ENCODE measurements at places on chromosomes 5 and 9. TPM values are rescaled to one million over a fixed set of nuclear protein-coding genes. Genes with fewer than 3 reads are reported as not detected.

DNA sequence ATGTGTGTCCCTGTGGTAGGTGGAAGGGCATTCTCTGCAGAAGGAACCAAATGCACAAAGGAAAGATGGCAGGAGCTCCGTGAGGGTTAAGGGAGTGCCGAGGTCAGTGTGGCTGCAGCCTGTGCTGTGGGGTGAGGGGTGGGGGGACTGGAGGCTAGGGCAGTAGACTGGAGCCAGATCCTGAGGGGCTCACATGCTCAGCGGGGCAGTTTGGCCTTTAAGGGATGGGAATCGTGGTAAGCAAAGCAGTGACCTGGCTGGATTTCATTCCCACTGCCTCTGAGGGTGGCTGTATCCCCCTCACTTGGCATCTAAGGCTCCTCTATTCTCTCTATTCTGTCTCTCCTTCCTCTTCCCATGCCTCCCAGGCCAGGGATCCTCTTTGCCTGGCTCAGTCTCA is 15.6 kb downstream of the PITX1 start:
- DNase-seq = no peak

LCN1 gene
- not detected for total RNA-seq

CDC25C gene
- total RNA-seq = 7.5 TPM

DNA sequence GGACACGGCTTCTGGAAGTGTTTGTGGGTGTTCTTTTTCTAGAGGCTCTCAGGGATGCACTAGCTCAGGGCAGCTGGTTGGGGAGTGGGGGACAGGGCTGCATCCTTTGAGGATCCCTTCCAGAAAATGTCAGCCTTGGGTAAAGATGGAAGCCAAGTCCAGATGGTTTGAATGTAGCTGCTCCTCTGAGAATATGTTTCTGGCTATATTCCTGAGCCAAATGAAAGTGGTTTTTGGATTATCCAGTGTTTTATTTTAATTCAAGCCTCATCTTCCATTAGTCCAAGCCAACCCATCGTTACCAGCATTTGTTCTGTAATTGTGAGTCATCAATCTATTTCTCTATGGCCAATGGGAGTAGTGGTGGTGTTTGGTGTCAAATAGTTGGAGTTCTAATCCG is 70.4 kb downstream of the SPRY4 start:
- DNase-seq = no peak

DIPK1B gene
- total RNA-seq = 3.4 TPM

- no peak for DNase-seq
Observed at GRCh38 chr9:109198736-109199382, 31.8 kb upstream of the FRRS1L start.

HSD17B3 gene
- not detected for total RNA-seq

HINT2 gene
- total RNA-seq = 6.7 TPM

KIF3A gene
- 9.4 TPM for total RNA-seq

SPATA31E1 gene
- not detected for total RNA-seq

DNA sequence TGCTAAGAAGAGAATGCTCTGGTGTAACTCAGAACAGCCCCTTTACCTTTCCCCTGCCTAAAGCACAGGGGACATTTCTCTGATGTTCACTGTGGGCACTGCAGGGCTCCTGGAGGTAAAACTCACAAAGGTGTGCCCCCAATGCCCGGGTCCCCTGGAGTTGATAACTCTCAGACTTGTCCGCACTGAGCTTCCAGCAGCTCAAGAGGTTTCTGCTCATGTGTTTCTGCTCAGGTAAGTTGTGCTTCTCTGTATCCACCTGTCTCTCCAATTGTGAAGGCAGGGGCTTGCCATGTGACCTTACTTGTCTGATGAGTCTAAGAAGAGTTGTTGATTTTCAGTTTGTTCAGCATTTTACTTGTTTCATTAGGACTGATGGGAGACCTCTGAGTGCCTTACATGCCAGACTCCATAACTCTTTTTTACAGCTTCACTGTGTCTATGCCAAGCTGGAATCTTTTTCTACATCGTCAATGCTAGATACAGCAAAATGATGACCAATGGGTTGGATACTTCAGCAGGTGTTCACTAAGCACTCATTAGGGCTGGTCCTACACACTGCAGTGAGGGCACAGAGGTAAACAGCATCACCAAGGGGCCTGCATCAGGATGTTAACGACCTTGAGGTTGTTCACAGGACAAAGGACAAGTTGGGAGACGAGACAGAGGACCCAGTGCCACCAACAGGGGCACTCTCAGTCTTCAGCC is 56.4 kb downstream of the MRPL36 start:
- no peak for DNase-seq

DNA sequence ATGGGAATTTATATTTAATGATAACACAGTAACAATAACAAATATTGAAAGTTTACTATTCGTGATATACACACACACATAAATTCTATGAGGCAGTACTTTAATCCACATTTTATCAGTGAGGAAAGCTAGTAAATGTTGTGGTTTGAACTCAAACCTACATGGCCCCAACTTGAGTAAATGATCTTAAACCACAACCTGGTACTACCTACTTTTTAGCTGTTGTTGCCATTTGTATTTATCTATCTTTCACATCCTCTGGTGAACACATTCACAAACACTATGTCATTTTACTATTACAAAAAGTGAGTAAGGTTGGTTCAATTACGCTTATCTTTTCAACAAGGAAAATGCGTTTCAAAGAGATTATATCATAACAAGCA is 186.1 kb downstream of the SMC2 start:
- DNase-seq = no peak

- no peak for DNase-seq
Observed at GRCh38 chr5:123855609-123856008, 343.6 kb downstream of the CSNK1G3 start.

DNA sequence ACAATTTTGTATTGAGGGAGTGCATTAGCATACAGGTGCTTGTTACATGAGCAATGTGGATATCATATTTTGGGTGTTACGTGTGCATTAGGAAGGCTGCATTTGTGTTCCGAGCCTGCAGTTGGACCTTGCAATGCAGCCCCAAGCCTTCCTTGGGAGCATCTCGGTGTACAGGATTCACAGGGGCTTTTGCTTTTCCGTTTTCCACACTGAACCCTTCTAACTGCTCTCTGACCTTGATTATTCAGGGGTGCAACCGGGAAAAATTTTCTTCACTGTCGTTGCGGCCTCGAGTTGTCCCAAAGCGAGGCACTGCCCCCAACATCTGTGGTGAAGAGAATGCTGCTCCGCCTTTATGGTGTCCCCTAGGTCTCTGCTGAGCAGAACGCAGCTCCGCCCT is 80.1 kb upstream of the PLEKHG4B start:
- DNase-seq = no peak

SPINK7 gene
- total RNA-seq = not detected

NEK6 gene
- 77.8 TPM for total RNA-seq

DNA sequence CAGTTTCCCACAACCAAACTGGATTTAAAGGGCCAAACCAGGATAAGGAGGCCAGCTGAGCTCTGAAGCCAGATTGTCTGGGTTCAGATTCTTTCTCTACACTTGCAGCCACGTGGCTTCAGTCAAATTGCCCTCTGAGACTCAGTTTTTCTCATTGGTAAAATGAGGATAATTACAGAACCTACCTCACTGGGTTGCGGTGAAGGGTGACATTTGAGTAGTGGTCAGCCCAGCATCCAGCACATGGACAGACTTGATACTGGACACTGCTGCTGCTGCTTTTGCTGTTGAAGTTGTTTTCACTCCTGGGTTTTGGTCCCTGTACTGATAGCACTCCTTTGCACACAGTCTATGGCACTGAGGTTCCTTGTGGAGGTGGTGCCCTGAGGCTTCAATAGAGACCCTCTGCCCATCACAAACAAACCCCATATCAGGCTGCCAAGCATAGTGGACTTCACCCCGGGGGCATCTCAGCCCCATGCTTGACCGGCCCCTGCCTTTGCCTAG is 25.7 kb upstream of the CDKN2AIPNL start:
- no peak for DNase-seq

DOK3 gene
- total RNA-seq = 0.56 TPM

- DNase-seq = no peak
Observed at GRCh38 chr5:83323557-83324180, 147.9 kb upstream of the VCAN start.

- DNase-seq = peak; percentile 33
Observed at GRCh38 chr5:135576075-135576599, 2.7 kb downstream of the CXCL14 start.

DNA sequence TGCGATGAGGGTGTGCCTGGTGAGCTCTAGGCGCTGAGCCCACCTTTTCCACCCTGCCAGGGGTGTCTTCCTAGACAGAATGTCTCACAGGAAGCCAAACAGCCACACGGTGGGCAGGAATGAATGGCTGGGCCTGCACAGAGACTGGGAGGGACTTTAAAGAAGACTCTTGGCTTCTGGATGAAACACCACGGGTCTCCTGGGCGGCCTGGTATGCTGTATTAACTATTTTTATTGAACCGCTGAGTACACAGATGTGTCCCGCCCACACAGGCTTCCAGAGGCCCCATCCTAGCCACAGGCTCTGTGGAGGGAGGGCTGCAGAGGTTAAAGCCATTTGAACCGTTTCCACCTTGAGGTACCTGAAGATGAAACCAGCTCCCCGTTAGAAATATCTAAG is 115.2 kb upstream of the CXCL14 start:
- DNase-seq = no peak

- no peak for DNase-seq
Observed at GRCh38 chr5:57456531-57457135, 26.0 kb downstream of the ACTBL2 start.

GABRG2 gene
- not detected for total RNA-seq

KIF4B gene
- total RNA-seq = under 0.01 TPM

GRCh38 chr5:91032125-91032524 is 351.0 kb downstream of the ARRDC3 start:
- no peak for DNase-seq

STOML2 gene
- total RNA-seq = 250 TPM

NFX1 gene
- total RNA-seq = 36.9 TPM

GRCh38 chr5:150044329-150044681 is 42.0 kb downstream of the CSF1R start:
- DNase-seq = peak; percentile 86

- DNase-seq = no peak
Observed at GRCh38 chr9:103210607-103211006, 215.5 kb downstream of the CYLC2 start.

DNA sequence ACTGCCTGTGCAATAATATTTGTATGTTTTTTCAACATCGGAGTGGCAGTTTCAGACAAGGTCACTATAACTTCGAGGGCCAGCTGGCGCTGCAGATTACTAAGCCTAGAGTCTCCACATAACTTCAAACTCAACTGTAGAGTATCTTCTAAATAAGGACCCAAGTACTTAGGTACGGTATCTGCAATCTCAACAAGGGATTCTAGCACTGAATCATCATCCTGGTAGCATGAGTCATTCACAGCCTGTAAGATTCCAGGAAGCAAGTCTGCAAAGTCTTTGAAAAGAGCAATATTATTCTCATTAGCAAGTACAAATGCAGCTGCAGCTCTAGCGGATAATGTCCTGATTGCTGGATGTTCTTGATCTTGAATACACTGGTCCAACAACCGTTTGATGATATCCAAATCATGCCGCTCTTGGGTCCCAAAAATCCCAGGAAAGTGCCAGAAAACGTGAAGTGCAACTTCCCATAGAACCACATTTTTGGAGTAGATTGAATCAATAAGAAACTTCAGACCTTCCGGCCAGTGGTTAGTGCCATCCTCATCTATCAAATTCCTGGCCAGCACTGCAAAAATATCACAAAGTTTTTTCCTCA is 654 bp downstream of the RANBP6 start:
- peak; percentile 84 for DNase-seq

- no peak for DNase-seq
Observed at GRCh38 chr9:101018467-101018866, 10.1 kb upstream of the PLPPR1 start.

DNA sequence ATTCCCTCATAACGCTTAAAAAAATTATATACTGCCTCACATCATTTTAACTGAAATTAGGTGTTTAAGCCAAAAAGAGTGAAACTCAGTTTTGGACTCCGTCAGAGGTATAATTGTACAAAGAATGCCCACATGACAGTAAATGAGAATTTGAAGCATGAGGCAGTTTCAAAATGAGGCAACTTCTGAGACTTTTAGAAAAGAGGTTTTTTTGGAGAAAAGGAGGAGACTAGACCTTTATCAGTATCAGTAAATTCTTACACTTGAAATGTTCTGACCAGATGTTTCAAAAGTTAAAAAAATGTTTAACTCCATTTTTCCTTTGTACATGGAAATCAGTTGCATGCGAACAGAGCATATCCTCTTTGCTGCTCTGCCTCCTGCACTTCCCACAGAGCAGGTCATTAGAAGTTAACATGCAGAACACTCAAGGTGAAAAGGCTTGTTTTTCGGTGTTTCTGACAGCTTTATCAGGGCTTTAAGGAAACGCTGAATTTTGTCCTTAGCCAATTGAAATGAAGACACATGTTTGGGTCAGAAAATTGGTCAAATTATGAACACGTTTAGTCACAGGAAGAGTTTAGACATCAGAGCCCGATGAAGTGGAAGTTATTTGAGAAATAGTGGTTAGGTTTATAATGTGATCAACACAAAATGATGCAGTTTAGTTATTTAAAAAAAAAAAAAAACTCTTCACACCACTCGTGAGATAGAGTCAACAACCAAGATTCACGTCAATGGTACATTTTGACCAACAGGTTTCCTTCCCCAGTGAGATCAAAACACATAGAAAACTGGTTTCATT is 59.5 kb downstream of the PIK3R1 start:
- DNase-seq = no peak

DNA sequence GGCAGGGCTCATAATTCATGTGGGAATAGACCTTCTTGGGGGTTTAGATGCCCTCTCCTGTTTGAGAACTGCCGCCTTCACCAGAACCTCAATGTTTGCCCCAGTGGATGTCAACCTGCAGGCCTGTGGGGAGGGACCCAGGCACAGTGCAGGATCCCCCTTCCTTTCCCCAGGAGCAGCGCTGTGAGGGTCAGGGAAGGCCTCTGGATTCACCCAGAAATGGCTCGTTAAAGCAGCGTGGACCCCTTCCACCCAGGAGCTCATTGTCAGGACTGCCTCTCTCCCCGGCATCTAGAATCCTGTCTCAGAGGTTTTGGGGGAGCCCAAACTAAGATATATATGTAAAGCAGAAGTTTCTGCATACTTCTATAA is 188.3 kb downstream of the GADD45G start:
- no peak for DNase-seq

GRCh38 chr5:112533362-112533761 is 114.3 kb upstream of the EPB41L4A start:
- DNase-seq = no peak

- no peak for DNase-seq
Observed at GRCh38 chr5:153938191-153938842, 100.4 kb downstream of the FAM114A2 start.

MTREX gene
- 33.2 TPM for total RNA-seq

IRX2 gene
- total RNA-seq = 0.36 TPM

SKIC3 gene
- 145 TPM for total RNA-seq

DNA sequence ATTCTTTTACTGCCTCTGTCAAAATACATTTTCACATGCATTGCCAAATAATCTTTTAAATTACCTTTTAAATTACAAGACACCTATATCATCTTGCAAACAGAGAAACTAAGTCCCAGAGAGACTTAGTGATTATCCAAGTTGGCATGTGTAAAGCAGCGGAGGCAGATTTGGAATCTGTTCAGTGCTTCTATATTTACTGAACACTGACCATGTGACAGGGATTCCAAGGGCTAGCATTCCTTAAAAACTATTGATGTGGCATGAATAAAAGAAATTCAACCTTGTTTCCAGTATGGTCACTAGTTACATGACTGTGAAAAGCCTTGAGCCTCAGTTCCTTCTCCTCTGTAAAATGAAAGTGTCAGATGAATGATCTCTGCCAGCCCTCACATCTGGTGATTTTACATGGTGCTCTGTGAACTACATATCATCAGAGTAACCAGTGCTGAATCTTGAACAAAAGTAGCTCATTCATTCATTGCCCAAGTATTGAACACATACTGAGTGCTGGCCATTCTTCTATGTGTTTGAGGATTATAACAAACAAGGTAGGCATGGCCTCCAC is 71.9 kb upstream of the PPP1R2B start:
- DNase-seq = no peak
